Occipital lobe (tissue), 3 donors: ENCODE measurements at places on chromosomes 4 and X. TPM values are rescaled to one million over a fixed set of nuclear protein-coding genes. Genes with fewer than 3 reads are reported as not detected.

GRCh38 chr4:156896527-156896926, 75.1 kb downstream of the PDGFC start:
- DNase-seq = no peak

GRCh38 chr4:17516980-17517379, 2.0 kb downstream of the CLRN2 start:
- DNase-seq = no peak

DNA sequence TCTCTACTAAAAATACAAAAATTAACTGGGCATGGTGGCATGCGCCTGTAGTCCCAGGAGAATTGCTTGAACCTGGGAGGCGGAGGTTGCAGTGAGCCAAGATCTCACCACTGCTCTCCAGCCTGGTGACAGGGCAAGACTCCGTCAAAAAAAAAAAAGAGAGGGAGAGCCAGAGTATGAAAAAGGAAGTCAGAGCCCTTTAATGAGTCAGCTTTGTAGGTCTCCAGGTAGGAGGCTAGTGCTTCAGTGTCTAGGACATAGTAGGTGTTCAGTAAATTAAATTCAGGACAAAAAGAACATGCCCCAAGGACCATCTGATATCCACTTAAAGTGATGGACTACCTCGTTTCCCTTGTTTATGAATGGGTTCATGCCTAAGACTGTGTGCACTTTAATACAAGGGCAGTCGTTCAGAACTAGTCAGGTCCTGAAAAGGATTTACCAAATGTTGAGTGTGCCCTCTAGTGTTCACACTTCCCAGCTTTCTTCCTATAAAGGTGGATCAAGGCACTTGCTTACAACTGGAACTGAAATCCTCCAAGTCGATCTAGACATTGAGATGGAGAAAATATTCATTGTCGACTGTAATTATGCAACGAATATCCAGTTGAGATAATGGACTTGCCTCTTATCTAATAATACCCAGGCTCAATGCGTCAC, 29.0 kb downstream of the F9 start:
- no peak for DNase-seq

DNA sequence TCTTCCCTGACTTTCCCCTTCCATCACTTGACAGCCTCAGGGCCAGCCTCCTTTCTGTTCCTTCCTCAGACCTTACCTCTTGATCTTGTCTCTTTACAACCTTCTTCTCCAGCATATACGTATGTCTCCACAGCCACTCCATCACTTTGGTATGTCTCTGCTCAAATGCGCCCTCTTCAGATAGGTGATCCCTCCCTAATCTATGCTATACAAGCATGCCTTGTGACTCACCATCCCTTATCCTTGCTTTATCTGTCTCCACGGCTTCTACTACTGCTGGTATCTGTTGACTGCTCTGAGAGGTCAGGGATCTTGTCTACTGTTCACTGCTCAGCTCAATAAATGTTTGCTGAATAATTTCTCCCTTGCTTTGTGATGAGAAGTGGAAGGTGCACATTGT, 9.0 kb downstream of the ARAP2 start:
- DNase-seq = no peak

DNA sequence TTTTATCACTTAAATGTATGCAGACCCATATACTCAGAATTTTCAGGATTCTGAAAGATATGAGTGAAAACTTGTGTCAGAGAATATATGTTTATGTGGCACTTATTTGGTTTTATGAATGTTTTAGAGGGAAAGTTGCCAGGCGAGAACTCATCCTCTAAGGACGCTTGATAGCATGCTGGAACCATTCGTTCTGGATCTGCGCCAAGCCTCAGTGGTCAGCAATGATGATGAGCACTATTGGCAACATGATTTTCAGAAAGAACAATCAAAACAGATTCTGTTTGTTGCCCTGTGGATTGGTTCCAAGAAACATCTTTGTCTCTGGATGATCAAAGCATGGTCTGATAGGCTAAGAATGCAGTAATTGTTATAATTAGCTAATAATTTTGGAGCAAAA, 32.1 kb upstream of the RAPGEF2 start:
- DNase-seq = no peak

GRCh38 chr4:148170408-148171365, 271.5 kb downstream of the NR3C2 start:
- DNase-seq = no peak

DNA sequence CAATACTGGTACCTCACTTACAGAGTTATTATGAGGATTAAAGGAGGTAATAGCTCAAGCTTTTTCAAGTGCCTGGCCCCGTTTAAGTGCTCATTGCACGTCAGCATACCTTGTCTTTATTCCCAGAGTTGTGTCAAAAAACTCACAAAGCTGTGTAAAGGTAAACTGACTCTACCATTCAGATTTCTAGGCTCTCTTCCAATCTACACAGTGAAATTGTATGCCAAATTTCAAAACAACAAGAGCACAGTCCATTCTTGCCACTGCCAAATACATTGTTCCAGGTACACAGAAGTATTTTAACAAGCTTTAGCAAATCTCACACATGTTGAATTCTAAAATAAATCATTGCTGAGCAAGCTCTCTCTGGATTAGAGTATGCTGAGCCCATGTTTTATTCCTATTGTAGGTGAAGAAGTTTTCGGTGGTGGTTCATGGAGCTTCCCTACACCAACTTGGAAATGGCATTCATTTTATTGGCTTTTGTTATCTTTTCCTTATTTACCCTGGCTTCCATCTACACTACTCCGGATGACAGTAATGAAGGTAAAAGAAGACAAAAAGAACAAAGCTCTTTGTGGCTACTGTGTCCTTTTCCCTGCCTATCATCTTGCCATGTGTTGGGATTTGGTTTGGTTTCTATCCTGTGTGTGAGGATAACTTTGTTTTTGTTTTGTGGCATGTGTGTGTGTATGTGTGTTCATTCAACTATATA, 16.2 kb downstream of the SMIM31 start:
- no peak for DNase-seq

- no peak for DNase-seq
These were observed 32.9 kb upstream of the PGM2 start for GRCh38 chr4:37793562-37793961.

GRCh38 chr4:24236532-24236931, 346.7 kb upstream of the PPARGC1A start:
- no peak for DNase-seq

DNA sequence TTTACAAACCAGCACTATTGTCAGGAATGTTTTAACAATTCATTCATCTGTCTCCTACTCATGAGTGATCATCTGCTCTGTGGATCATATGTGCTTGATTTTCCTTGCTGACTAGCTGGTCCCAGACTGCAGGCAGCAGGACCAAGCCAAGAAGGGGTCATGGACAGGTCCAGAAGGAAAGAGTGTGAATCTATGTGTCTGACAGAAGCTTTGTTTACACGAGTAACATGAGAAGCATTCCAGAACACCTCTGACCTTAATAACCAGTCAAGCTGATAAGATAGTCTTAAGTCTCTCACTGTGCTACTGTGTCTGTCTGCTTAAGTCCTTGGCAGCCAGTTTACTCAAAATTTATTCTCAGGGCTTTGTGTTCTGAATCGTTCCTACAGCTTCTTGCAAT, 39.0 kb downstream of the GUCY1A1 start:
- no peak for DNase-seq

- DNase-seq = no peak
These were observed 67.8 kb upstream of the EPHA5 start for GRCh38 chr4:65738134-65738533.

- DNase-seq = peak; percentile 33
These were observed 750 bp downstream of the TMEM129 start for GRCh38 chr4:1720163-1720983.

- no peak for DNase-seq
These were observed 69.6 kb downstream of the EPHA5 start for GRCh38 chr4:65600656-65601055.

DNA sequence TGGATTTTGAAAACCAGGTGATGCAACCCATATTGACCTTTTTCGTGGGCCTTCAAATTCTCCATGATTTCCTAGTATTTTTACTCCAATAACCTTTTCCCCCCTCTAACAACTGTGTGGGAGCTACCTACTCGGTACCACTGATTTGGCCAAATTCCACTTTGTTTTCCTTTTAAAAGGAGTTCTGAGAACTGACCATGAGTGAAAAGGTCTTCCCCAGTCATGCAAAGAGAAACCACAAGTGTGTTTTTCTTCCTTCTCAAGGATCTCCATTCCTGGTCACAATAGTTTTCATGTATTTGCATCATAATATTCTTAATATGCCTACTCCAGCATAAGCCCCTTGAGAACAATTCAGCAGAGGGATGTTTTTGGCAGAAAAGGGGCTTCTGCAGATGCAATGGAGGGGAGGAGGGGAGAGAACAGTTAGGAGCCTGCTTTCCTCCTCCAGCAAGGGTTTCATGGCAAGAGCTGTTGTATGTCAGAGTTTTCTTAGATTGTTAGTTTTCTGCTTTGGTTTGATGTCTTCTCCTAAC, 195.3 kb upstream of the ANXA3 start:
- no peak for DNase-seq

DNA sequence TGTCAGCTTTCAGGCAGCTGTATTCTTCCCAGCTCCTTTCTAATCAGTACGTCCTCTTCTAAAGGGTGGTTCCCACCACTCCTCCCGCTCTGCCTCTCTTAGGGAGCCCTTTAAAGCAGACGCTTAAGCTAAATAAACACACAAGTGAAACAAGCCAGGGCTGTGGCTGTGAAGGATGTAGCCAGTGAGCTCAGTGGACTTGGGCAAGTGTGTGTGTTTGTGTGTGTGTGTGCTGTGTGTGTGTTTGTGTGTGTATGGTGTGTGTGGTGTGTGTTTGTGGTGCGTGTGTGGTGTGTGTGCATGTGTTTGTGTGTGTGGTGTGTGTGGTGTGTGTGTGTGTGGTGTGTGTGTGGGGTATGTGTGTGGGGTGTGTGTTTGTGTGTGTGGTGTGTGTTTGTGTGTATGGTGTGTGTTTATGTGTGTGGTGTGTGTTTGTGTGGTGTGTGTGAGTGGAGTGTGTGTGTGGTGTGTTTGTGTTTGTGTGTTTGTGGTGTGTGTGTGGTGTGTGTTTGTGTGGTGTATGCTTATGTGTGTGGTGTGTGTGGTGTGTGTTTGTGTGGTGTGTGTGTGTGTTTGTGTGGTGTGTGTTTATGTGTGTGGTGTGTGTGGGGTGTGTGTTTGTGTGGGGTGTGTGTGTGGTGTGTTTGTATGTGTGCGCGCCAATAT, 283.3 kb downstream of the PTTG2 start:
- no peak for DNase-seq

GRCh38 chr4:118280501-118281218, 72.1 kb downstream of the PRSS12 start:
- DNase-seq = no peak

DNA sequence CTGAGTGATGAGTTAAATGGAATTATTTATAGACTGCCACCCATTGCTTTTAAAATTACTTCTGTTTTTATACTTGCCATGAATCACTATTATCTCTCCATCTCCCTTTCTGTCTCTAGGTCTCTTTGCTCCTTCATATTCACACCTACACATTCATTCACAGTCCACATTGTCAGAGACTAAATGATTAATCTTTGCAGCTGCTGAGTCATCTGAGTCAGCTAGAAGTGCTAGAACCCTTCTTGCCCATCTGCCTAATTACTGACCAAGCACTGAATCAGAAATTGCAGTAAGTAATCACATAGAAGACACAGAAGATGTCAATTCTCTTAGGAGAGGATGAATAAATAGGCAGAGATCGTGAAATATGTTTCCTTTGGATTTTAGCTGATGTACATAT, 31.6 kb upstream of the RPS6KA6 start:
- DNase-seq = no peak

DNA sequence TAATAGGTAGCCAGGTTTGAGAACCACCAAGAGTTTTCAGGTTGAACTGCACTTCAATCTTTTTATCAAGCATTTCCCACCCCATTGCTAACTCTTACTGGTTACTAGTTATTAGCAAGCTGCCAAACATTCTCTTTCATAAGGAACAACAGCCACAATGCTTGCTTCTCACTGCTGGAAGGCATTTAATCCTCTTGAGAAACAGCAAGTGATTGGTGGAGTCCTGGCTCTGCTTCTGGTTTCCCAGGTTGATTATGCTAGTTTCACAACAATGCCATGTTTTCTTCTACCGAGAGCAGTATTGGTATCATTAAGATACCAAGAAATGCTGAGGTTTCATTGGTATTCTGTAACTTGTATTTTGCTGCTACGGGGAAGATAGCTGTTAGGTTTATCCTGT, 32.2 kb upstream of the TXLNG start:
- no peak for DNase-seq

DNA sequence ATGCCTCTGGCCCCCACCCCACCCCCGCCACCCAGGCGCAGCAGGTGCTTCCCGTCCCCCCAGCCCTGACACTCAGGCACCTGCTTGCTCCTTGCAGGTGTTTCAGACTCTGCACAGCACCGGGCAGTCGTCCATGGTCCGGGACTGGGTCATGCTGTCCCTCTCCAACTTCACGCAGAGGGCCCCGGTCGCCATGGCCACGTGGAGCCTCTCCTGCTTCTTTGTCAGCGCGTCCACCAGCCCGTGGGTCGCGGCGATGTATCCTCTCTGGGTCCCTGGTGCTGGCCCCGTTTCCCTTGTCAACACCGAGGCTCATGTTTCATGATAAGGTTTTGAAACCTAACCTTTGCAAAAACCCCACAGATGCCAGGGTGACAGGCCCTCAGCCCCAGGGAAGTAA, 10.2 kb upstream of the MSANTD1 start:
- no peak for DNase-seq

- no peak for DNase-seq
These were observed 1161.3 kb downstream of the C4orf33 start for GRCh38 chr4:130257271-130257670.

DNA sequence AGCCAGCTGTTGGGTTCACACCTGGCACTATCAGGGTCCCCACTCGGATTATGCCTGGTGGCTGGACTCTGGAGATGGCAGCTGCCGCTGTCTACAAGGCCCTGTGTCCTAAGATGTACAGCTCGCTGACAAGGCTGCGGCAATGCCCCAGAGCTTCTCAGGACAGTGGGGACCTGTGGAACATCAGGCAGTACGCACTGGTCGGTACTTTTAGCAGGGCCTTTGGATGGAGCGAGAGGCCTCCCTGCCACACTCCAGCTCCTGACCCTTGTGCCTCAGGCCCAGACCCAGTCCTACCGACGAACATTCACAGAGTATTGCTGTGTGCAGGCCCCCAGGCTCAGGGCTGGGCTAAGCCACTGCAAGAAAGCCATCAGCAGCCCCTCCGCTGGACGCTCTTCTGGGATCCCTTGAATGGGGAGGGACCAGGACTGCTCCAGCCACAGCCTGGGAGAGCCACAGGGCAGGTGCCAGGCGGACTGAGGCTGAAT, 45.7 kb upstream of the HMX1 start:
- no peak for DNase-seq

Gene RUFY3
- 582 TPM for total RNA-seq

Gene CFI
- 3.1 TPM for total RNA-seq

Gene GAGE12H
- not detected for total RNA-seq

Gene INPP4B
- total RNA-seq = 6.7 TPM

Gene CHRDL1
- total RNA-seq = 14.7 TPM

Gene NXF2B
- total RNA-seq = not detected

Gene MUC7
- total RNA-seq = not detected
